ENCODE measurements at places on chromosomes 1 and 21.

- DNase-seq: no peak
These were observed 1.9 kb downstream of the C1orf162 start for GRCh38 chr1:111475701-111476100.

DNA sequence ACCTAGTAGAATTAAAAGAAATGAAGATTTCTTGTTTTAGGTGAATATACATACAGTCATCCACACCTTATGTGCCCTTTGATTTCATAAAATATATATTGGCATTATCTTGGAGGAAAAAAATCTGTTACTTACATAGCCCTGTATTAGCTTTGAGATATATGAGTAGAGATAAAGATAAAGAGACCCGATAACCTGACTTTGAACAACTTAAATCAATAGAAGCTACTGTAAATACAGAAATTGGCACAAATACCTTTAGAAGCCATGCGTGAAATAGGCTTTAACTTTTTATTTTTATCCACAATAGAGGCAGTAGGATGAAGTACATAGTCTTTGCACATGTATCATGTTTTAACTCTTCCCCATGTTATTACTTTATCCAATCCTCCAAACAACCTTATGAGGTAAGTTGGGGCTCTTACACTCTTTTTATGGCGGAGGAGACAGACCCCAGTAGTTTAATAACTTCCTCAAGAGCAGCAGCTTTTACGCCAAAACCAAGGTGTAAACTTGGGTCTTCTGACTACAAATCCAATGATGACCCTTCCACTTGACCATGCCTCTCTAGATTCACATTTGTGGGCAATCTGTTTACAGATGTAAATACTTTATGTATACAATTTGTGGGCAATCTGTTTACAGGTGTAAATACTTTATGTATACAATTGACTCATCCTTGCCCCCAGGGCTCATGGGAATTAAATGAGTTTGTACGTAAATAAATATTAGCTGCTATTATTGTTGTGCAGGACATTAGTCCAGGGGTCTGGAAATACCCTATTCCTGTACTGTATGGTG lies 2.1 kb downstream of the CD55 start:
- no peak for DNase-seq

DNA sequence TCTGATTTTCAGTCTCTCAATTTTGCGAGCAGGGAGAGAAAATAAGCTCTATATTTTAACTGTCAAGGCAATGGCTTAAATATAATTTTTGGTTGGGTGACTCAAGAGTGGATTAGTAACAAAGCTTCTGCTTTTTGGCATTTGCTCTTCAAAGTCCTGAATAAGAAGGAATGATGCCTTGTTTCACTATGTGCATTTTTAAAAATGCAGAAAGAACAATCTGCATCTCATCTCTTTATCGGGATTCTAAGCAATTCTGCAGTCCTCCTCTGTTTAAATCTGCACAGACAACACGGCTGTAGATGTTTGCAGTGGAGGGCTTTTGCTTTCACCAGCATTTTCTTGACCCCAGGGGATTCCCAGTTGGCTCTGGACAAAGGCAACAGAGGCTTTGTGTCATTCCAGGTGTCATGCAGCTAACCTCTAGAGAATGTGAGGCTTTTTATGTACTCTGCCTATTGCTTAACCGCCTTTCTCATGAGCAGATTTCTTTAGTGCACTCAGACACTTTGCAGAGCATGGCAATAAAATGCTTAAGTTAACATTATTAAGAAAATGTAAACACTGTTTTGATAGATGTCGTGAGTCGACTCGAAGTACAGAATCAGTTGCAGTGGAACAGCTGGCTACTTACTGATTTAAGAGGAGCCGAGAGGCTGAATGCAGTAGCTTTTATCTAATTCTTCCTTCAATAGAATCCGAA lies 783.2 kb upstream of the NEGR1 start:
- no peak for DNase-seq

DNA sequence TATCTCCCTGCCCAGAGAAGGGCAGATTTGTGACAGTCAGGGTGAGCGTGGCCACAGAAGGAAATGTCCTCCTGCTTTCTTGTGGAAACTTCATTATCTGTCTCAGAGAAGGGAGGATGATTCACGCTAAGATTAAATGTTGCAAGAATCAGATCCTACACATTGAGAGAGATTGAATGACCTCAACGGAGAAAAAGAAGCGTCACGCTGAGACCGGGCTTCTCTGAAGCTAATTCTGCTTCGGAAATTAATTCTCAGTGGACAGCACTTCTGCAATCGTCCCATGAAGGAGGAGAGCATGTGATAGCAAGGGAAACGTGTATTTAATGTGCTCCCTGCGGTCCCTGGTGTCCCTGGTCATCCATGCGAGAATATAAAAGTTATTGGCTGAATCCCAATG lies 19.8 kb upstream of the C1orf21 start:
- peak; percentile 55 for DNase-seq

DNA sequence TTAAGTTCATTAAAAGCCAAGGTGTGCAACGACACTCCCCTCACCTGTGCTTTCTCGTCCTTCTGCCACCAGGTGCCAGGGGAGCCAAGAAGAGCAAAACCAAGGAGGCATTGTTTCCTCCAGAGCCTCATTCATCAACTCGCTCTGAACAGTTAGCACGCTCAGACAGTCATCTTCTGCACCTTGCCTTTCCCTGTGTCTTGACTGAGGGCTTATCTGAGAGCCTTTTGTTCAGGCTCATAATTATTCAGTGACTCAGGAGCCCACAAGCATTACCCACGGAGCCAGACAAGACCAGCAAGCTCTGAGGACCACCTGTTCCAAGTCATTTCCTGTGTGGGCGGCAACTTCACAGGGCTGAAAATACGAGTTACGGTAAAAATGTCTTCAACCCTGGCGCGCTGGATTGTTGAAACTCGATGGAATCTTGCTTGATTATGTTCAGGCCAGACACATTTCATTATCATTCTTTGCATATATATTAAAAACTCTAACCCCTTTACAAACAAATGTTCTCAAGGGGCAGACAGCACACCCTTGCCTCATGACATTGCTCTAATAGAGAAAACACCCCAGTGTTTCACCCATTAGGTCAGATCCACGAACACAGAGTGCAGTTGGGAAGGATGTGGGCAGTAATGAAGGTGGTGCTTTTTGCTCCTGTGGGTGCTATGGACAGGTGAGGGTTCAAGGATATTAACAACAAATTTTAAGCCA lies 89.7 kb upstream of the RUNX1 start:
- peak; percentile 94 for DNase-seq

DNA sequence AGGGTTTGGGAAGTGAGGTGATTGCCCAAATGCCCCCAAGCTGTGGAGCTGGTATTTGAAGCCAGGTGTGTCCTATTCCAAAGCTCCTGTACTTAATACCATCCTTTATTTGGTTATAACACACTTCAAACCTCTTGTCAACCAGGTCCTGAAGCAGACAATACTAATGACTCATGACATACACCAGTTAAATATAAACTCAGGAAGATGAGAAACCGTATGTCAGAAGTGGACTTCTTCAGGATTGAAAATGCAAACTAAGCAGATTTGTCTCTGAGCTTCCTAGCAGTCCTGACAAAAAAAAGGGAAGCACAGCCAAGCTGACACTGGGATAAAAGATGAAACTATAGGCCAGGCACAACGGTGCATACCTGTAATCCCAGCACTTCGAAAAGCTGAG lies 70.6 kb downstream of the ALPL start:
- DNase-seq: no peak

- peak; percentile 1 for DNase-seq
These were observed 563.0 kb upstream of the NEGR1 start for GRCh38 chr1:72845381-72845780.

- DNase-seq: no peak
These were observed 29.0 kb downstream of the MRPL39 start for GRCh38 chr21:25578056-25578961.

GRCh38 chr1:156499194-156499841 lies 1.3 kb downstream of the MEF2D start:
- DNase-seq: no peak

GRCh38 chr1:153954826-153955225 lies 3.6 kb downstream of the CRTC2 start:
- DNase-seq: no peak

DNA sequence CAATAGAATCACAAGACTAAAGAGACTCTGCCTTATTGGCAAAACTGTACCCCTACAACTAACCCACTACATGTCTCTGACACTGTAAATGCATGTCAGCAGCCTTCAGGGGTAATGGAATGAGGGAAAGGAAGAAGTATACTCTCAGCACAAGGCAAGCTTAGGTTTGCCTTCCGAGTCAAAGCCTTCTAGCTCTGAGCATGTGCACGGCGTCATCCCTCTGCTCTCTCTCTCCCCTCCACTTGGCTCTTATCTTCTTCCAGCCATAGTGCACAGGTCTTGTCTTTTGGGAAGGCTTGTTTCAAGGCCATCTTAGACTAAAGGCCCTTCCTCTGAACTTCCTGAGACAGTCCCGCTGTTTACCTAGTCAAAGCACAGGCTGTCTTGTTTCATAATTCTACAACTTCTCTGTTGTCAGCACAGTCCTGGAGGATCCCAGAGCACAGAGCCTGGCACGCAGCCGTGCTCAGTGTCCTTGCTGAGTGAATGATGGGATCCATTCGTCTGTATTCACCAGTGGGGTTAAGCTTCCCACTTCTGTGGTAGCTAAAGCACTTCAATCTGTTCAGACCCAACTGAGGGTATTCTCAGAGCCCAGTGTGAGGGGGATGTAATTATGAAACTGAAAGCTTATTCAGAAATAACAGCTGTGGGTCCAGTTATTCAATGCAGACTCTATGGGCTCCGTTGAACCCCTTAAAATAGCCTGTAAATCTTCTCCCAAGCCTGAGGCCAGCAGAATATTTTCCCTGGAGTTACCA lies 166.5 kb upstream of the PLD5 start:
- DNase-seq: no peak

GRCh38 chr1:91697416-91697815 lies 188.5 kb downstream of the TGFBR3 start:
- DNase-seq: peak; percentile 14

DNA sequence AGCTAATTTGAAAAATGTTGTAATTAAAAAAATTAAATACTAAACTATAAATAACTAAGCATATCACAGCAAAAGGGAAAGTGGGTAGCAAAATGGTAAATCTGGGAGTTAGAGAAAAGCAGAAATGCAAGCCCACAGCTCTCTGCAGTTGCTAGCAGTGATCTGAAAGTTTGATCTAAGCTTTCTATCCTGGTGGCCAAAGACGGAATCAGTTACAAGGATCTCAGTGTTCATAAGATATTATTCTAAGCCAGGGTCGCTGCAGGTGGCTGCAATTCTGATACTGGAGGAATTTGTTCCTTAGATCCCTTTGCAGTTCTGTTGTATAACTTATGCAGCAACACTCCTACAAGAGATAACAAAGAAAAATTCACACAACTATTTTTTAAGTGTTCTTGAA lies 363.7 kb downstream of the SETD4 start:
- DNase-seq: no peak

- peak; percentile 99 for DNase-seq
These were observed 13.7 kb downstream of the DHRS3 start for GRCh38 chr1:12604114-12604874.

GRCh38 chr21:38714039-38714817 lies 91.5 kb upstream of the ETS2 start:
- DNase-seq: no peak

DNA sequence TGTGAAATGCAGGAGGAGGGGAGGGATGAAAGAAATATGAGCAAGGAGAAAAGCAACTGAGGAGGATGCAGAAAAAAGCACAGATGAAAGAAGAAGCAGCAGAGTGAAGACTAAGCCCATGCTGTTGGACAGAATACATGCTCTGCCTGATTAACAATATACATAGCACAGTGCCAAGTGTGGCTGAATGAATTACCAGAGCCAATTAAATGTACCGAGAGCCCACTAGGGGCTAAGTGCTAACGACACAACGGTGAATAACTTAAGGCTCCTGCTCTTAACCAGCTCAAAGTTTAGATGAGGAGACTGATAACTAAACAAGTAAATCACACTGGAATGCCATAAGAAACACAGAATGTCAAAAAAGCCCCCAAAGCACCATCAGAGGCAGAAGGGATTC lies 15.6 kb downstream of the CADM3 start:
- DNase-seq: no peak

DNA sequence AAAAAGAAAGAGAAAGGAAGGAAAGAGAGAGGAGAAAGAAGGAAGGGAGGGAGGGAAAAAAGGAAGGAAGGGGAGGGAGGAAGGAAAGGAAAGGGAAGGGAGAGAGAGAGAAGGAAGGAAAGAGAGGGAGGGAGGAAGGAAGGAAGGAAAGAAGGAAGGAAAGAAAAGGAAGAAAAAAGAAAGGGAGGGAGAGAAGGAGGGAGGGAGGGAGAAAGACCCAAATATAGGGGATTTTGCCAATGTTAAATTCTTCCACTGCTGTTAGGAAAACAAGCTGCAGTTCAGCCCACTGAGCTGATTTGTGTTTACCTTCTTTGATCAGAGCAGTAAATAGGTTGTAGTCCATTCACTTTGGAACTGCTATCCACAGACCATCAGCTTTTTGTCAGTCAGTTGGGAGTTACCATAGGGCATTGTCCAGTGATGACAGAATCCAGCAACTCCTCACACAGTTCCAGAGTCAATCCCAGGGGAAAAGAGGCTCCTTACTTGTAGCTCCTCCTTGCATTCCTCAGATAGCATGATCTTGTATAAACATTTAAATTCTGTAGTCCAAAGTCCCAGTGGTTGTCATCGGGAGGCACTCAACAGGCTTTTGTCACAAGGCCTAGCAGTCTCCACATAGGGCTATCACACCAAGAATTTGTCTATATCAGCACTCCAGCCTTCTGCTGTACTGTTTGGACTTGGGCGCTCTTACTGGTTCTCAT lies 13.5 kb upstream of the PPP1R8 start:
- peak; percentile 77 for DNase-seq

DNA sequence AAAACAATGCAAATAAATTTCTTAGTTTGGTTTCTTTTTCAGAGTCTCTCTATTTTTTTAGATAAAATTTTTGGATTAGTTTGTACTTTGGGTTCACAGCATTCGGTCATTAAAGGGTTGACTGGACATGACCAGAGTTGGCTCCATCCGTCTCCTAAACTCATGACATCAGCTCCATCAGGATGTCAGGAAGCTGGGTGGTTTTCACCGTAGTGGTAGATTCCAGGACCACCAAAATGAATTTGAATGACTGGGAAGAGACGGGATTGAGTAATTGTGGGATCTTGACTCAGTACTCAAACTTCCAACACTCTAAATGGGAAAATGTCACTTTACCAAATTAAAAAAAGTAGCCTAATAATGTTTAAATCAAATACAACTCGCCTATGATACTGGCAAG lies 279.2 kb upstream of the DUSP10 start:
- no peak for DNase-seq

DNA sequence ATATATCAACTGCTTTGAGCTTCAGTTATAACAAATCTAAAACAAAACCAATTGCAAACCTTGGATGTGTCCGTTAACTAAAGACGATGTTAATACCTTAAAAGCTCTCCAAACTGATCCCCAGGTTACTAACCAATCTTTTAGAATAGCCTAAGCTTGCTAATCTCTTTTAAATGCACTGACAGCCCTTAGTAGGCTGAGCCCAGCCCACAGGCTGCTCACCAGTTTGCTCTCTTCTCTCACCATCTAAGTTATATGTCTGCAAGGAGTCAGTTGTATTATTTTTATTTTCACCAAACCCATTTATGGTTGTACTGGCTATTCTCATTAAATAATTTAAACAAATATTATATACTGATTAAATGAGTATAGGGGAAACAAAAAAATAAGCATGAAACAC lies 199.5 kb downstream of the ADGRL2 start:
- no peak for DNase-seq
